ENCODE measurements at places on chromosomes 11 and 22.

- DNase-seq, result no peak
Observed at GRCh38 chr11:32602657-32603415, 19.2 kb downstream of the EIF3M start.

DNA sequence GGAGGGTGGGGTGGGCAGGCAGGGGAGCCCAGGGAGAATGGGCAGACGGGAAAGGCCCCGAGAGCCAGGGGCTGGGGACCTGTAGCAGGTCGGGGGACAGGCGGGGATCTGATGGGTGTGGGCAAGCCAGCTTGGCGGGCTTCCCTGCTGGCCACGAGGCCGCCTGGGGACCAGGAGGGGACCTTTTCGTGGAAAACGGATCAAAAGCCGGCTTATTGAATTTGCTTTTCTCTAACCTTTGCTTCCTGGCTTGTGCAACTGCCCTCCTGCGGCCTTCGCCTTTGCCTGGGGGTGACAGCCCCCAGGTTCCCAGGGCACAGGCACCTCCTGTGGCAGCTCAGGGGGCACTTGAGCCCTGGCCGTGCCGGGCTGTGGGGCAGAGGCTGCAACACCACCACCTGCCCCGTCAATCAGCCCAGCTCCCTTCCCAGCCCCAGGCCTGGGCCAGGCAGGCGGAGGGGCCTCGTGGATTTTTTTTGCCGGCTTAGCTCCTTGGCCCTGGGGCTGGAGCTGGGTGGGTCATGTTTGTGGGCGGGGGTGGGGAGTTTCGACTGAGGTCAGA, 41.6 kb upstream of the H19 start:
- DNase-seq, result no peak

DNA sequence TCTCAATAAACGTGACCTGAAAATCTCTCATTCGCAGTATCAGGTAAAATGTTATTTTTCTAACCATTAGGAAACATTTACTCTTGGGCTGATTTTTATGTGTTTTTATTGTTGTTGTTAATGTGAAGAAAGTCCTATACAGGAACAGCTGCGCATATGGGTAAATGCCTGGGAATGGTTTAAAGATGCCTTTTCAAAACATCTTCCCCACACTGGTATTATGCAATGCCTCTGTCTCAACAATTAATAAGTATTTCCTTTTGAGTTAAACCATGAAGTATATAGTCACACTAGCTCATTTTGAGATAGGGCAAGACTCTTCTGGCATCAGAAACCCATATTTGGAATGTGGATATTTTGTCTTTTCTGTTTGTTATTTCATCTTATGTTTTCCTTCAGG, 13.7 kb upstream of the LIN7C start:
- DNase-seq, result no peak

DNA sequence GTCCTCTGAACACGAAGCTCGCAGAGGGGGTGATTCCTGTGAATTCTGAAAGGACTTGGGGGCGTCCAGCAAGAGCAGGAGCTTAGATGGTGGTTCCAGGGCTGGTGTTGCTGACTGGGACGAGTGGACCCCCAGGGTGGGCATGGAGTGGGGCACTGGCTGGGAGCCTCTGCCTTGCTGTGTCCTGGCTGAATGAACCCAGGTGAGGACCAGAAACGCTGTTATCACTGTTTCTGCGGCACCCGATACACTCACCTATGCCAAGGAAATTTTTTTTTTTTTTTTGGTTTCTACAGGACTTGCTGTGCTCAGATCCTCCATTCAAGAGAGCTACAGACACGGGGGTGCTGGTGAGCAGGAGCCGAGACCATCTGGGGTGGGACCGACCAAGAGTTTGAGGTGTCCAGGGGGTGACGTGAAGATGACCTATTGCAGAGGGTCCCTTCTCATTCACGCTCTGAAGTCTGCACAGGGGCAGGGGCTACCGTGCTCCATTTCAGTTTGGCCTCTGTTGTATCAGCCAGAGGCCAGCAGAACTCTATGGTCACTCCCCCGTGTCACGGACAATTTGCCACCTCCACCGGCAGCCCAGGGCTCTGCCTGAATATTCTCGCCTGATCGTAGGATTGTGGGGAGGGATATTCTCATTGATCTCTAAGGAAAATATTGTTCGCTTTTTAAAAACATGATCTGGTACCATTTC, 3.6 kb downstream of the SMIM38 start:
- DNase-seq, result no peak

DNA sequence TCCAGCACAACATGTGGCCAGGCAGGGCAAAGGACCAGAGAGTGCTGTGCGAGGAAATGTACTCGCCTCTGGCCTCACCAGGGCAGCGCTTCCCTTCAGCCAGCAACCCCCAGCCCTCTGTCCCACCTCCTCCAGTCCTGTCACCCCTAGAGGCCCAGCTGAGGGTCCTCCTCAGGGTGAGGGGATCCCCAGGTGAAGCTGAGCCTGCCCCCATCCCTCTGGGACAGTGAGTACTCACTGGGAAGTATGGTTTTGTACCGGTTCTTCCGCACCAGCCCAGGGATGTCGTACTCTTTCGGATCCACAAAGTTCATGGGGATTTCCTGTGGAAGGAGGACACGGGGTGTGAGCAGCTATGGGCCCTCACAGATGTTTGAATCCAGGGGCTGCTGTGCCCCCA, 11.7 kb upstream of the IGSF22 start:
- no peak for DNase-seq

DNA sequence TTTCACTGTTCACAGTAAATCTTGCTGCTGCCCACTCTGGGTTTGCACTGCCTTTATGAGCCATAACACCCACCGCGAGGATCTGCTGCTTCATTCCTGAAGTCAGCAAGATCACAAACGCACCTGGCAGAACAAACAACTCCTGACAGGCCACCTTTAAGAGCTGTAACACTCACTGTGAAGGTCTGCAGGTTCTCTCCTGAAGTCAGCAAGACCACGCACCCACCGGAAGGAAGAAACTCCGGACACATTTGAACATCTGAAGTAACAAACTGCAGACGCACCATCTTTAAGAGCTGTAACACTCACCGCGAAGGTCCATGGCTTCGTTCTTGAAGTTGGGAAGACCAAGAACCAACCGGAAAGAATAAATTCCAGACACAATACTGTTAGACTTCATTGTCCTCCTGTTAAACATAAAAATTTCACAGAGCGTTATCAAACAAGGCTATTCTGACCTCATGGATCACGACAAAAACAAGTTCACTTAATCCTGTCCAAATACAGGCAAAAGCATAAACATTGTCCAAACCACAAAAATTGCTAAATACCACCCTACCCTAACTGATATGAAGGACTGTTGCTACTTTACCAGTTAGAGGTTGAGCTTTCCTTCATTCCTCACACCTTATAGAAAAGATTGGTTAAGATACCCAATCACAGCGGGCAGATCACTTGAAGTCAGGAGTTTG, 3.0 kb upstream of the CCDC117 start:
- no peak for DNase-seq

DNA sequence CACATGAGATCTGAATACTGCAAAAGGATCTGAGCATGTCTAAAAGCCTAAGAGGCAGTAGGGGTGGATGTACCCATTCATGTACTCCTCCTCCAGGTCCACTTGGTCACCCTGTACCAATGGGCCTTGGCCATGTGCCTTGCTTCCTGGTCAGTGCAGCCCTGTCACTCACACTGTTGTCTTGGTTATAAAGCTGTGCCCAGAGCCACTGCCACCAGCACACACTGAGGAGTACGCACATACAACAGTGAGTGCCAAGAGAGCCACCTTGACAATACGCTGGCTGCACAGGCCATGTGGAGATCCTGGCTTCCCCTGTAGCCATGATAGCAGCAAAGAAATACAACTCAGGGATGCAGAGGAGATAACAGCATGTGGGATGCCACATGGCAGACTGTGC, 96.4 kb upstream of the LDLRAD3 start:
- DNase-seq, result no peak

- DNase-seq, result no peak
Observed at GRCh38 chr11:62976109-62976508, 8.7 kb downstream of the SLC22A6 start.

GRCh38 chr22:36197065-36197440, 4.6 kb downstream of the APOL4 start:
- no peak for DNase-seq

DNA sequence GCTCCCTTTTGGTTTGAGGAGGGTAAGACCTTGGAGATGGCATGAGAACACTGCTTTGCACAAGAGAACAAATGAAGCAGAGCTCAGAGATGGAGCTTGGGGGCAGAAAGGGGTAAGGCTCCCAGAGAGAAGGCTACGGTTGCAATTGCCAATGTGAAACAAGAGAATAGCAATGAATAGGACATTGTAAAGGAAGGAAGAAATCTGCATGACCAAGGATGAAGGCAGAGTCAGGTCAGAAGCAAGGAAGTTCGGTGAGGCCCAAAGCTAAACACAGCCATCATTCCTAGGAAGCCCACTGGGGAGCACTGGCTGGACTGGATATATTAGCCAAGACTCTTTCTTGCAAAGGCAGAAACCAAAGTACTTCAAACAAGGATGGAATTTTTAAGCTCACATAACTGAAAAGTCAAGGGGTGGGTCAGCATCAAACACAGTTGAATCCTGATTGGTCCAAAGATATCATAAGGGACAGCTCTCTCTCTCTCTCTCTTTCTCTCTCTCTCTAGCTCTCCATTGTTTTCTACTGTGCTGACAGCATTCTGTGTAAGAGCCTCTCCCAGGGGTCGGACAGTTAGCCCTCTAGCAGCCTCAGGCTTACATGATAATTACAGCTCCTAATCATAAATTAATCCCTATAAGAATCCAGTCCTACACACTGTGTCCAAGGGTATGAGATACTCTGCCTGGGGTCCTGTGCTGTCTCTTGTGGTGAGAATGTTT, 484.3 kb downstream of the SOX6 start:
- DNase-seq, result no peak

DNA sequence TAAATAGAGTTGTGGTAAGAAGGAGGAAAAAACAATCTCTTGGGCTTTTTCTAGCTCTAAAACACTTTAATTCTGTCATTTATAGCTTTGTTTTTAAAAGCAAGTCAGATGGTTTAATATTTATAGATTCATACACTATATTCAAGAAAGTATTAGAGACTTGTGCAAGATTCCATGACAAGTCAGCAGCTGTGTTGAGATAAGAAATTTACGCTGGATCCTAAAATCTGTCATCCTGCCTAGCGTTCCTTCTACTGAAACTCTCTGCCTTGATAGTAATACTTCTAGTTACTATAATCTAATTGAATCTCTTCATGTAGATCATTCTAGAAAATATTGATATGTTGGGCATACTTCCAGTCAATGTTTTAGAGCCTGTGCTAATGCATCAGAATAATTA, 721.8 kb downstream of the CNTN5 start:
- no peak for DNase-seq

GRCh38 chr11:95163106-95163505, 67.9 kb downstream of the SESN3 start:
- no peak for DNase-seq

DNA sequence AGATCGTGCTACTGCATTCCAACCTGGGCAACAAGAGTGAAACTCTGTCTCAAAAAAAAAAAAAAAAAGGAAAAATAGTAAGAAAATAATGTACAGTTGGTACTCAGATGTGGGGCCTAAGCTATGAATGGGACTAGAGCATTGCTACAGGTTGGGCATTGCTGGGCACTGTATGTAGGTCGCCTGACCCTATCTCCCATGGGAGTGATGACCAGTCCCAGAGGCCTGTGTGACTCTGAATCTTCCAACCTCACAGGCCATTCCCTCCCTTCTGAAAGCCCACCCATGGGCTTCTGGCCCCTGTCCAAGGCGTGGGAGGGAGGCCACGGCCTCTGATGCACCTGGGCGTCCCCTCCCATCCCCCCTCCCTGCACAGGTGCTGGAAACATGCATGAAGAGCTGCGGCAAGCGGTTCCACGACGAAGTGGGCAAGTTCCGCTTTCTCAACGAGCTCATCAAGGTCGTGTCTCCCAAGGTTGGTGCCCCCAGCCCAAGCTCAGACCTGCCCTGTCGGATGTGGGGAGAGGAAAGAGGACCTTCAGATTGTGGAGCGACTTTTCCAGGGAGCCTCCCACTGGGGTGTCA, 9.5 kb downstream of the GGA1 start:
- DNase-seq, result no peak

DNA sequence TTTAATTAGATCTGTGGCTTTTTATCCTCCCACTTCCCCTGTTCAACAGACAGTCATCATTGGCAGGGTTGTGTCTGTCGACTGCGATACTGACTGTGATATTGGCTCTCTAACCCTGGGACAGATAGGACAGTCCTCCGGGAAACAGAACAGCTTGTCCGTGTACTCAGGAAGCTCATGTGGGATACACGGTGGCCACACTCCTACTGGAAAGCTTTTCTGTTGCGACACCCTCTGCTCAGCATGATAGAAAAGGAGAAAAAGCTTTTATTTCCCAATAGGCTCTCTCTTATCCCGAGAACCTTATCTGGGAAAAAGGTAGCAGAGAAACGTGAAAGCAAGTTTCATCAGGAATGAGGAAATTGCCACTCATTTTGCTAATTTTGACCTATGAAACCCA, 60.4 kb upstream of the HSPA8 start:
- no peak for DNase-seq

GRCh38 chr22:43828998-43829782, 17.1 kb upstream of the EFCAB6 start:
- no peak for DNase-seq

DNA sequence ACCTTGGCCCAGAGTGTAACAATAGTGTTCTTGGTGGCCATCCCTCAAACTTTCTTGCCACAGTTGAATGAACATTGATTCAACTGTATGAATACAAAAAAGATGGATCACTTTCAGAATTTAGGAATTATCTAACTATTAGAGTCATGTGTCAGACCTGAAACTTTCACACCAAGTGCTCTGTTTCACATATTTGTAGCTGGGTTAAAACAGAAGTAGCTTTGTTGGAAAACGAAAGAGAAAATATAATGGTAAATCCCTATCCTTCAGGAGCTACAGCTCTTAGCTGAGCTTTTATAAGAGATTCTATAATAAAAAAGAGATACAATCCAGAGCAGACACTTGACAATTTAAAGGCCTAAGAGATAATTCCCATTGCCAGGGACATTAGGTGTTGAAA, 719.3 kb downstream of the JRKL start:
- no peak for DNase-seq

DNA sequence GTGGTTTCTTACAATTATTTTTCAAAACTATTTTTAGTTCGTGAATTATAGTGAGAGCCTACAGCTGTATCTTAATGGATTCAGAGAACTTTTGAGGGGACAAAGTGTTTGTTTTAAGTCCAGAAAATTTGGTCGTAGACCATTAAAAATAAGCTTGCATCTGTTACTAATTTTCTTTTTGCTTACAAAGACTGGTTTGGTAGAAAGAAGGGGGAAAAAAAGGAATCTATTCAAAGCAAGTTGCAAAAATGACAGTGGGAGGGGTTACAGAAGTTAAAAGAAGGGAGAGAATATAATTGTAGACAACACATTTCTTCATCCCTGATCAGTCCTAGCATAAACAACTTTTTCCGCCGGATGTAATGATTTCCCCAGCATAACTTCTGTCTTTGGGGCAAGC, 72.1 kb downstream of the AMOTL1 start:
- no peak for DNase-seq

DNA sequence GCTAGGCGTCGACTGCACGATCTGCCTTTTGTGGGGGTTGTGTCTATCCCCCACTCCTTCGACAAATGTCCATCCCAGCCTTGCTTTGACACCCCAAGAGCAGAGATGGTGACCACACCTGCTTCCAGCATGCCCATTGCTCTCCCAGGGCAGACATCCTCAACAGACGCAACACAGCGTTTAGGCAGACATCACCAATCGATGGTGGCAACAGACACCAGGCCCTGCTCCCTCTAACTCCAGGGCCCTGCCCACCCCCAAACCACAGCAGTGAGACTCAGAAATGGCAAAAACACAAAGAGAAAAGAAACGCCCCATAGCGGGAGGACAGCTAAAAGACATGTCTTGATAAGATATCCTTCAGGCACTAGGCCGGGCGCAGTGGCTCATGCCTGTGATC, 150.9 kb downstream of the CRYBB2 start:
- no peak for DNase-seq
